ENCODE measurements at places on chromosomes 16 and 17.

DNA sequence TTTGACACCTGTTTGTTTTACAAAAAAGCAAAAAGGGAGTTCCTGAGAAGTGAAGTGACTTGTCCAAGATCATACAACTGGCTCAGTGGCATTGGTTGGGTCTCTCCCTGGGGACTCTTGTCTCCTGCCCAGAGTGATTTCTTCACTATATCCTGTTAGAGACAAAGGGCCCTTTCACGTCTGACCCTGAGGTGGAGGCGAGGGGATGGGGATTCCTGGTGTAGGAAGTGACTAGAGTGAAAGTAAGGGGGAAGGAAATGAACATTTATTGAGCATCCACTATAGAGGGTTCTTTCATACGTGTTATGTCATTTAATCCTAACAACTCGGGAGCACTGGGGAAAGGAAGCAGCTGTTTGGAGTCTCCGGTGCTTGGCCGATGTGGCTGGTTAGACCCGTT lies 9.0 kb downstream of the ITGB3 start:
- no peak for DNase-seq

DNA sequence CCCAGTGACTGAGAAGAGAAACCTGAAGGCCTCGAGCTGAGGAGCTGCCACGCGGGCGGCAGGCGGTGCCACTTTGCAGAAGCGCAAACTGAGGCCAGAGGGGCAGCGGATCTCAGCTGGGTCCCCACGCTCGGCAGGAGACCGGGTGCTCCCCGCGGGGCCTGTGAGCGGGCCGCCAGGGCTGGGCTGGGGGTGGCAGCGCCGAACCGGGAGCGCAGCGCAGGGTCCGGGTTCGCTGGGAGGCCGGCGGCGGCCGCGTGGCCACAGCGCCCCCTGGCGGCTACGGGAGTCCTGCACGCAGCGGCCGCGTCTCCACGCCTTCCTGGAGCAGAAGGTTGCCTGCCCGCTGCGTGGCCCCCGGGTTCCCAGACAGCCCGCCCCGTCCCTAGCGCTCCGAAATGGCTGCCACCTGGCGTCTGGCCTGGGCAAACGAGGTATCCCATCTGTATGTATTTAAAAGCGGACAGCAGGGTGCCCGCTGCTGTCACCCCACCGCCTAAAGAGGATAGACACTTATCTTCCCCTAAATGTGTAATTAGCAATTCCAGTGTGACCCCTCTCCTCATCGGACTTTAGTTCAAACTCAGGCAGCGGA lies 96.1 kb upstream of the CDH5 start:
- peak; percentile 71 for DNase-seq

- no peak for DNase-seq
Measured at GRCh38 chr17:58564971-58565370, 50.5 kb upstream of the MTMR4 start.

GRCh38 chr17:41521574-41522261 lies 3.0 kb upstream of the KRT15 start:
- DNase-seq: no peak

DNA sequence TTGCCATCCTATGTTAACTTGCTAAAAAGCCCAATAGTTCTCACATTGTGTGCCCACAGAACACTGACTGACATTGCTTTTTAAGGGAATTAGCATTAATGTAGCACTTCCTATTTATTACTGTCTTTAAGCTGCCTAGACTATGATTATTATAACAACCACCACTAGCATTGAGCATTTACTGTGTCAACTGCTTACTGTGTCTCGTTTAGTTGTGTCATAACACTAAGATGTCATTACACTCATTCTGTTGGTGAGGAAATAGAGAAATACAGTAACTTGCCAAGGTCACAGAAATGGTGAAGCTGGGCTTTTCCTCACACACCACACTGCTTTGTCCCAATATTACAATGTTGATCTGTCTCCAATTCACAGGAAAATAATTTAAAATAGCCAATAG lies 30.2 kb downstream of the TRIM25 start:
- no peak for DNase-seq

- DNase-seq: no peak
Measured at GRCh38 chr16:495127-495748, 32.3 kb upstream of the CAPN15 start.

DNA sequence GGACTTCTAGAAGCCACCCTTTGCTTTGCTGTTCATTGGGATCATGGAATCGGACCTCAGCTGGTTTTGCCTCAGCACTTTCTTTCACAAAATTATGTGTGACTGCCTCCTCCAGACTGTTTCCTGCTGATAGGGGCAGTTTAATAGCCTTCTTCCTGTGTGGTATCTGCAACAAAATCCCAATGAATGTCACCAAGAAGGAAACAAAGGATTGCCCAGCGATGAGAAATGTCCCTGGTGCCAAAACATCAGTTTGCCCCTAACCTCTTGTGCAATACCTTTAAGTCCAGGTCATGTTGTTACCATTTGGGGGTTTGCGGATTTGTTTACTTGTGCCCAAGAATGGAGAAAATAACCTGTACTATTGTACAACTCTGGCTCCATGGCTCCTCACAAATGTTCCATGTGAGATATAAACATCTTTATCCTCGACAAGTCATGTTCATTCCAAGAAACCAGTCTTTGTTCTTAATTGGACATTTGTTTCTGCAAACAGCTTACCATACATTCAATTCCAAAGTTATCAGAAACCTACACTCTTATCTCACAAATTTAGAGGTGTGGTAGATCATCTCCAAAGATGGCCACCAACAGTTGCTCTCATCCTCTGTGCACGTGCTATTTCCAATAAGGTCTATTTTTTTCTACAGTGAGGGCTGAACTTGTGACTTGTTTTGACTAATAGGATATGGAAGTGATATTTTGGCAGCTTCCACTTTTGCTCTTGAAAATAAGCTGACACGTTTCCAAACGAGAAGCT lies 14.8 kb downstream of the TAC4 start:
- DNase-seq: no peak

- no peak for DNase-seq
Measured at GRCh38 chr17:78355701-78356100, 4.2 kb downstream of the SOCS3 start.

GRCh38 chr17:48024149-48025039 lies 13.2 kb downstream of the COPZ2 start:
- DNase-seq: peak; percentile 50

DNA sequence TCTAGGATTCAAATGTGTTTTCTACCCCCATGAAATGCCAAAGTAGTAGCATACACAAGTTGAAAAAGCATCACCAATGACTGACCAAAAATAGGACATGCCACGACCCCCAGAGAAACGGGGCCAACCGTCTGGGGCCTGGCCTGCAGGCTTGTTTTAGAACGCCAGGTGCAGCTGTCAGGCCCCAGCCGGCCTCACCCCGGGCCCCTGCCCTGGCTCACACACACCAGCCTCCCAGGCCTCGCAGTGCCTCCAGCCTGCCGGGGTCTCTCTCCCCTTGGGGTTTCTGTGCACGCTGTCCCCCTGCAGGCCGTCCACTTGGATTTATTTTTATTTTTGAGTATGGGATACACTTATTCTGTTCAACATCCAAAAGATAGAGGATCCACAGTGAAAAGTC lies 7.9 kb downstream of the KATNB1 start:
- DNase-seq: no peak

- no peak for DNase-seq
Measured at GRCh38 chr16:11689031-11689840, 21.0 kb downstream of the SNN start.

- peak; percentile 45 for DNase-seq
Measured at GRCh38 chr16:55701442-55702319, 45.9 kb downstream of the SLC6A2 start.

DNA sequence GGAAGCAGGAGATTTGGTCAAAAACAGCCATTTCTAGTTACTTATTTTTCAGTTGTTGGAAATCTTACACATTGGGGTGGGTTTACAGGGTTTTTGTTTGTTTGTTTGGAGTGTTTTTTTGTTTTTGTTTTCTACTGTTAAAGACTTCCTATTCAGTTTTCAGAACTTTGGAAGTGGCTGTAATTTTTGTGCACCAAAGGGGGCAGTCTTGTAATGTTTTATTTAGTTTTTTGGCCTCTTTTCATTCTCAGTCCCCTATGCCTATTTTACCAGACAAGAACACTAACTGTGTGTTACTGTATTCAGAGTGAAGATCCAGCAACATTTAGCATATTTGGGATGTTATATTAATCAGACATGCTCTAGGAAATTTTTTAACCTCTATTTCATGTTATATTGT lies 20.6 kb downstream of the TPPP3 start:
- no peak for DNase-seq

DNA sequence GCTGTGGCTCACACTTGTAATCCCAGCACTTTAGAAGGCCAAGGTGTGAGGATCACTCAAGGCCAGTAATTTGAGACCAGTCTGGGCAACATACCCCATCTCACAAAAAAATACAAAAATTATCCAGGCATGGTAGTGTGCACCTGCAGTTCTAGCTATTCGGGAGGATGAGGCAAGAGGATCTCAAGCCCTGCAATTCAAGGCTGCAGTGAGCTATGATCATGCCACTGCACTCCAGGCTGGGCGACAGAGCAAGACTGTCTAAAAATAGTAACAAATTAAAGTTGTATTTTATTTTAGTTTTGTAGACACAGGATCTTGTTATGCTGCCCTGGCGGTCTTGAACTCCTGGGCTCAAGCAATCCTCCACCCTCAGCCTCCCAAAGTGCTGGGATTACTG lies 18.2 kb downstream of the USP31 start:
- no peak for DNase-seq
